ENCODE measurements at places on chromosomes 7 and 10.

DNA sequence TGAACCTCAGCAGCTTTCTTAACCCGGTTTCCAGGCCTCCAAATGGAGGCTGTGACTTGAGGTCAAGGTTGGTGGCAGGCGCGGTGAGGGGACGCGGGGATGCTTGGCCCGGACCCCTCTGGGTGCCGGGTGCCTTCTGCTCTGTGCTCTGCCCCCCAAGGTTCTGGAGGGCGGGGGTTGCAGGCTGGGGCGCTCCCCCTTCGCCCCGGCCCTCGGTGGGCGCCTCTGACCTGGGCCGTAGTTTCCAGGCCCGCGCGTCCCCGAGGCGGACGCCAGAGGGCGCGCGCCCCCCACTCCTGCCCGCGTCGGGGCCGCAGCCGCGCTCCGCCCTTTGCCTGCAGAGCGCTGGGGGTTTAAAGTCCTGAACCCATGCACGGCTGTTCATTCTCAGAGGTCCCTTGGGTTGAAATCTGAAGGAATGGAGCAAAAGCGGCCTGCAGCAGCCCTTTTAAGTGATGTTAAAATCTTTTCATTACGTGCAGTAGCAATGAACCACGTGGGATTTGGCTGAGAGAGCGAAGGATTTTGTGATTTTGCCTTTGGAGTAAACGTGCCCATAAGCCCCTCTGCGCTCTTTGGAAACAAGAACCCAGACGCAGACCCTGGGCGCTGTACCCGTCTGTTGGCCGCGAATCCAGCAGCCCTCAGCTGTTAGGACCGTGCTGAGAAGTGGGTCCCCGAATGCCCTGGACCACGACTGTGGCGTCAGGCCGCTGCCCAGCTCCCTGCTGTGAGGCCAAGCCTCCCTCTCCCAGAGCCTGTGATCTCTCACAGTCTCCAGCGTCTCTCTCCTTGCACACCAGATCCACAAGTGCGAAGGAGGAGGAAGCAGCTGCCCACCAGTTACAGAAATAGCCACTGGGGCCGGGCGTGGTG lies 135.0 kb downstream of the ACTR3B start:
- DNase-seq: no peak

GRCh38 chr10:101830322-101831168 lies 12.3 kb upstream of the OGA start:
- DNase-seq: peak; percentile 87

GRCh38 chr7:92608380-92609322 lies 18.5 kb upstream of the FAM133B start:
- DNase-seq: no peak

- DNase-seq: no peak
Measured at GRCh38 chr10:29266641-29267040, 22.2 kb upstream of the LYZL1 start.
